Activated T-helper 1 cell treated with anti-CD3 and anti-CD28 coated beads, Interleukin-2, amount 50 U/mL, for 16 hours (primary cell): ENCODE measurements at places on chromosomes 6 and 20.

- DNase-seq = no peak
Measured at GRCh38 chr20:16672299-16672698, 57.5 kb upstream of the SNRPB2 start.

DNA sequence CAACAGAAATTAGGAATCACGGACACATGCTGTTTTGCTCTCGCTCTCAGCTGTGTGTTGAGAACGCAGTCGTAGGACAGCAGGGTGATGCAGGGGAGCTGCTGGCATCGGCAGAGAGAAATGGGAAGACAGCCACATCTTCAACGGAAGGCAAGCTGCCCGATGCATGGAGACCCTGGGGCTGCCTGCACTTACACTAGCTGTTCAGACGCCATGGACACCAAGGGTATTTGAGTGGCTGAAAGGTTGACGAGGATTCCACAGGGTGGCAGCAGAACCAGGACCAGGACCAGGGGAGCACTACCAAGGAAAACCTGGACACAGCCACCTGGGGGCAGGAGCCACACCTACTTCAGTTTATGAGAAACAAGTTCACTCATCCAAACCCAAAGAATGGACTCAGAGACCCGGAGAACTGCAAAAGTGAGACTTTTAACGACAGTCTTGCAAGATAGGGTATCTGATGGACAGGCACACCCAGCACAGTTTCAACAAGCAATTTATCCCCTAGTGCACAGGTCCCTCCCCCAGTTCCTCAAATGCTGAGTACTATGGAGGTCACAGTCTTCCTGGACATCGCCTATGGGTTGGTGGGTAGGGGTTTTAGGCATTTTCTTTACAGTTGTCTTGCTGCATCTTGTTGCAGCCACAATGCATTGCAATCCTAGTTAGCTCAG lies 56.3 kb upstream of the ENTPD6 start:
- DNase-seq = no peak

- no peak for DNase-seq
Measured at GRCh38 chr20:58746620-58747019, 54.0 kb downstream of the NPEPL1 start.

DNA sequence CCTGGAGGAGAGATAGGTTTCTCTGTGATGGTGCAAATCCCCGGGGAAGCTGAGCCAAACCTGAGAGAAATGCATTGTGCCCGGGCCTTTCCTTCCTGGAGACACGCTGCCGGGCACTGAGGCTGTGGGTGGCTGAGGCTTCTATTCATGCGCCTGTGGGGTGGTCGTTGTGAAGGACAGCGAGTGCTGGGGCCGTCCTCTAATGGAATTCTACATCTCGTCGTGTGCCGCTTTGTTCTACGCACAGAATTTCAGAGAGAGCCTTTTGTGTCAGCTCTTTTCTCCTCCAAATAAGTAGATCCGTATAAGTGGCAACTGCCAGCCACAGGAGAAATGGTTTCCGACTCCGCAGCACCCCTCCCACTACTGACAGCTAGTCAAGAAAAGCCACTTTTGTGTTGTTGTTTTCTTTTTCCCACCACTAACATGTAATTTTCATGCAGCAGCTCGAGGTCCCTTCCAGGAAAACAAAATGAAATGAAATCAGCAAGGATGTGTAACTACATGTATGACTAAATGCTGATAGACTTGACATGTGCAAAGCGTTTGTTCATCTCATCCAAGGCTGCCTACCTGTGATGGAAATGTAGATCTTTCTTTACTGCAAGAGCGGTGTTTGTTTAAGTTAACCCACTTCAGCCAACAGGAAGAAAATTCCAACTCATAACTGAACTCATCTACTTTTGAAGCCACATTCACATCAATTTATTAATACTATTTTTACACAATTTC lies 26.4 kb upstream of the PXDC1 start:
- DNase-seq = no peak

GRCh38 chr20:40284611-40285010 lies 404.4 kb downstream of the MAFB start:
- DNase-seq = no peak

GRCh38 chr6:27838945-27839625 lies 73.1 kb downstream of the OR2B2 start:
- no peak for DNase-seq

GRCh38 chr6:94005835-94006234 lies 586.5 kb upstream of the EPHA7 start:
- no peak for DNase-seq

- peak; percentile 39 for DNase-seq
Measured at GRCh38 chr20:63102721-63103375, 96.1 kb upstream of the BHLHE23 start.

- DNase-seq = peak; percentile 79
Measured at GRCh38 chr6:35452183-35453090, at the start of gene FANCE. Gene FANCE, plus strand, starts transcription at chr6:35452338. Its CDS starts 208 bp downstream, at chr6:35452546.

DNA sequence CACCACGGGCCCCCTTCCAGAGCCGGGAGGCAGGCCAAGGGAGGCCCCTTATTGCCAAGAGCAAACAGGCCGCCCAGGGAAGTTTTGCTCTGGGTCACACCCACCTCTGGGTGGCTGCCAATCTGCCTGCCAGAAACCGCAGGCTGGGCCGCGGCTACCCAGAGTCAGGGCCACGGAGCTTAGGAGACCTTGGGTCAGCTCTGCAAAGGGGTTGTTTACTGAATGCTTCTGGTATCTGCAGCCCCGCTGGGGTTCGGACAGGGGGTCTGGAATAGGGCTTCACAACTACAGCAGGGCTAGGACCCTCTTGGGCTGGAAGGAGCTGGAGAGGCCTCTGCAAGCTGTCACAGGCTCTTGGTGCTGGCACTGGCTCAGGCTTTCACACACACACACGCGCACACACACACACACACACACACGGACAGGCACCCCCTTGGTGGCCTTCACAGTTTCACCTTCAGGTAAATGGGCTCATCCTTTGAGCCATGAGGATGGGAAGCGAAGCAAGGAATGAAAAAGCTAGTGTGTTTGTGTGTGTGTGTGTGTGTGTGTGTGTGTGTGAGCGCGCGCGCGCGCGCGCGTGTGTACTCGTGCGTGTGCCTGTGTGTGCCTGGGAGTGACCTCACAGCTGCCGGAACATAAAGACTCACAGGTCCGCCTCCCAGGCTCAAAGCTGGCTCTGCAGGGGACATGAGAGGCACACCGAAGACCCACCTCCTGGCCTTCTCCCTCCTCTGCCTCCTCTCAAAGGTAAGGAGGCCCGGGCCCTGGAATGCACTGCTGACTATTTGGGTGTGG lies at the start of gene CCN5:
TSS of gene CCN5 (plus strand) at position 669 of the 798 bp plus-strand sequence. CDS start at position 691, 22 bp downstream.
- DNase-seq = no peak

DNA sequence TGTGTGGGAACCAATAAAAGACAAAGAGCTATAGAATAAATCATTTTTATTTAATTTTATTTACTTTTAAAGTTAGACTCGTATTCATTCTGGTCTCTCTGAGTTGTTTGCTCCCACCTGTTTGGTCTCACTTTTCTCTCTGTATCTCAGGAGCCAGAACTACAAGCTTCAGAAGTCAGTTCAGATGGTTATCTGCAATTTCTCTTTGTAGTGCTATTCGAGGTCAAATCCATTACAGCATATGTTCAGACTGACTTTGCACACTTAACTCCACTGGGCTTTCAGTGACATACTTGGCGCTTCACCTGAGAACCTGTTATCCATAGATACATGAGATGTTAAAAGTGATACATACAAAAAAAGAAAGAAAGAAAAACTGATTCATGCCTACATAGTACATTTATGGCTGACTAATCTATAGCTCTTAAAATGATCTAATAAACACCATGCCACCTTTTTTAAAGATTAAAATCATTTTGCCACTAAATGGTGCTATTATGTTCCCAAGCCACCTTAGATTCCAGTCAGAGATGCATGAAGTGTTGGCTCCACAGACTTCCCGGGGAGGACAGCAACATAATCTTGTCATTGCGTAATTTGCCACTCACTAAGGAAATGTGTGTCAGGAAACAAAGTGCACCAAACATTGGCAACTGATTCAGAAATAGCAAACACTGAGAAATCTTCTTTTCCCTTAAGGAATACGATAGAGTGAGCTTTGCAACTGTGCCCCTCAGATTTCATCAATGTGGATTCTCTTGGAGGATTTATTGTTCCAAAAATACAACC lies 396.7 kb downstream of the HACE1 start:
- DNase-seq = no peak

- DNase-seq = no peak
Measured at GRCh38 chr6:42269974-42270510, 52.4 kb upstream of the MRPS10 start.

- no peak for DNase-seq
Measured at GRCh38 chr6:153790876-153791473, 248.1 kb upstream of the OPRM1 start.

DNA sequence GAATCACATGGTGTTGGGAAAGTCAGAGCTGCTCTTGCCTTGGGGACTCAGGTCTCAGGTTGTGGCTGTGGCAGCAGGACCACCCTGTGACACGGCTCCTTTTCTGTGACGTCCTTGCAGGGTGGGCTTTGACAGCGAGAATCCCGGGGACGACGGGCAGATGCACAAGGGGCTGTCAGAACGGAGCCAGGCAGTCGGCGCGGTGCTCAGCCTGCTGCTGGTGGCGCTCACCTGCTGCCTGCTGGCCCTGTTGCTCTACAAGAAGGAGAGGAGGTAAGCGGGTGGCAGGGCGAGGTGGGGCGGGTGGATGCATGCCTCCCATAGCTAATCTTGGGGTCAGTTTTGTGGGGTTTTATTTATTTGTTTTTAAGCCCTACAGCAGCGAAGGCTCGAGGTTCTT lies 19.2 kb upstream of the SLC22A1 start:
- DNase-seq = no peak

DNA sequence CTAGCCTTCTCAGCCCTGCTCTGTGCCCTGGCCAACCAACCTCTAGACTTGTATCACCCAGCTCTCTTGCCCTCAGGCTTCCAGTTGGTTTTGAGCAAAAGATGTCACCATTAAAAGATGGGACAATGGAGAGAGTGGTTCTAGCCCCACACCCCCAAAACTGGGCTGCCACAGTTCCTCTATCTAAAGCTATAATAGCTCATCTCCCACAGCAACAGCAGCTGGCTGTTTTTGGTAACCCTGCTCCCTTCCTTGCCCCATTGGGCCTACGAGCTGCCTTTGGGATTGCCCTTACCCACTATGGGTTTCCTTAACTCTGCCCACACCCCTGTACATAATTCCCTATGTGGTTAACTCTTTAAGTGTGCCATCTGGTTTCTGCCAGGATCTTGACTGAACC lies 7.6 kb upstream of the SRSF3 start:
- DNase-seq = no peak

GRCh38 chr20:63309261-63310071 lies 16.5 kb downstream of the COL20A1 start:
- no peak for DNase-seq

GRCh38 chr20:24877652-24878051 lies 71.4 kb upstream of the CST7 start:
- no peak for DNase-seq

GRCh38 chr6:151067684-151068596 lies 171.8 kb upstream of the AKAP12 start:
- no peak for DNase-seq

DNA sequence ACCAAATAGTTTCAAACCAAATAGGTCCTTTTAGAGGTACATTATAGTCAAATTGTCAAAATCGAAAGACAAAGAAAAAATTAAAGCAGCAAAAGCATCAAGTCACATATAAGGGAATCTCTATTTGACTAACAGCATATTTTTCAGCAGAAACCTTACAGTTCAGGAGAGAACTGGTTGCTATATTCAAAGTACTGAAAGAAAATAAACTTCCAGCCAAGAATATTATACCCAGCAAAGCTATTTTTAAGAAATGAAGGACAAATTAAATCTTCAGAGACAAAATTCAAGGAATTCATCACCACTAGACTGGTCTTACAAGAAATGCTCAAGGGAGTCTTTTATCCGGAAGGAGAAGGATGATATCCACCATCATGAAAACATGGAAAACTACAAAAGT lies 16.0 kb downstream of the WDR27 start:
- DNase-seq = no peak

DNA sequence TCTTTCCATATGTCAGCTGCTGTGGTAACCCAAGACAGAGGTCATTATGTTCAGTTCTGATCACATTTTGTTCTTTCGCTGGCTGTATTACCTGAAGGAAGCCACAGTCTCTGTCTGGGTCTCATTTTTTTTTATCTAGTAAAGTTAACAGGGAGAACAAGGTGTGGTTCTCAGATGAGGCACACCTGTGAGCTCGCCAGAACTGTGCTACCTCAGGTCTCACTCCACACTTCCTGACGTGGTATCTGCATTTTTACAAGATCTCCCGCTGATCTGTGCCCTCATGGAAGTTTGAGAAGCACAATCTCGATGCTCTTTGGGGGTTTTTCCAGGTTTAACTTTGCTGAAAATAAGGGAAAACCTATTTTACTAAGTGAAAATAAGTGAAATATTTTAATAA lies 169.5 kb upstream of the CENPW start:
- no peak for DNase-seq

DNA sequence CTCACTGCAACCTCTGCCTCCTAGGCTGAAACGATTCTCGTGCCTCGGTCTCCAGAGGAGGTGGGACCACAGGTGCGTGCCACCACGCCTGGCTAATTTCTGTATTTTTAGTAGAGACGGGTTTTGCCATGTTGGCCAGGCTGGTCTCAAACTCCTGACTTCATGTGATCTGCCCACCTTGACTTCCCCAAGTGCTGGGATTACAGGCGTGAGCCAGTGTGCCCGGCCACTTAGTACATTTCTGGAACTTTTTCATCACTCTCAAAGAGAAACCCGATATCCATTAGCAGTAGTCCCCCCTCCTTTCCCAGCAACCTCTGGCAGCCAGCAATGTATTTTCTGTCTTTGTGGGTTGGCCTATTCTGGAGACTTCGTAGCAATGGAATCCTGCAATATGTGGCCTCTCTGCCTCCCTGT lies 109.8 kb downstream of the JARID2 start:
- DNase-seq = no peak

- no peak for DNase-seq
Measured at GRCh38 chr6:64439274-64439673, 803.7 kb downstream of the PHF3 start.

DNA sequence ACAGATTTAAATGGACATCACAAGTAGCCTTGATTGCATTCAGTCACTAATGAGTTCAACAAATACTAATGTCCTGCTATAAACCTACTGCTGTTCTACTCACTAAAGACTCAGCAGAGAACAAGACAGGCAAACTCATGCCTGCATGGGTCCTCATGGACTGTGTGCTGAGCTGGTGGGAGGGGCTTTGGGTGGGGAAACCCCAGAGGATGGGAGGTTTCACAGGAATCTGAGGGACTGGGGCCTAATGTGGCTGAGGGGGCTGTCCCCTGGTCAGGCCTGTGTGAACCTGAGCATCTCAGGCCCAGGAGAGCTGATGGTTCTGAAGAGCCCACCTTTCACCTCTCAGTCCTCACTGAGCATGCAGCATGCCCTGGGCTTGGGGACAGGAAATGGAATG lies 1.4 kb downstream of the CST8 start:
- DNase-seq = no peak

- DNase-seq = no peak
Measured at GRCh38 chr6:89348372-89348771, 4.2 kb downstream of the UBE2J1 start.

- DNase-seq = no peak
Measured at GRCh38 chr6:3913077-3913957, 64.1 kb downstream of the FAM50B start.

- DNase-seq = no peak
Measured at GRCh38 chr20:63377256-63377941, 16.2 kb upstream of the CHRNA4 start.

- DNase-seq = no peak
Measured at GRCh38 chr6:168050881-168051586, 28.0 kb downstream of the FRMD1 start.
